ENCODE measurements at places on chromosomes 2 and 18.

DNA sequence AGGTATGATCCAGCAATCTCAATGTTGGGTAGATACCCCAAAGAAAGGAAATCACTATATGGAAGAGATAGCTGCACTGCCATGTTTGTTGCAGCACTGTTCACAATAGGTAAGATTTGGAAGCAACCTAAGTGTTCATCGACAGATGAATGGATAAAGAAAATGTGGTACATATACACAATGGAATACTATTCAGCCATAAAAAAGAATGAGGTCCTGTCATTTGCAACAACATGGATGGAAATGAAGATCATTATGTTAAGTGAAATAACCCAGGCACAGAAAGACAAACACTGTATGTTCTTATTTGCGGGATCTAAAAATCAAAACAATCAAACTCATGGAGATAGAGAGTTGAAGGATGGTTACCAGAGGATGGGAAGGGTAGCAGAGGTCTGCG lies 372.4 kb upstream of the SPRED2 start:
- no peak for DNase-seq

GRCh38 chr2:240985881-240986786 lies 12.3 kb upstream of the SNED1 start:
- DNase-seq, result no peak

DNA sequence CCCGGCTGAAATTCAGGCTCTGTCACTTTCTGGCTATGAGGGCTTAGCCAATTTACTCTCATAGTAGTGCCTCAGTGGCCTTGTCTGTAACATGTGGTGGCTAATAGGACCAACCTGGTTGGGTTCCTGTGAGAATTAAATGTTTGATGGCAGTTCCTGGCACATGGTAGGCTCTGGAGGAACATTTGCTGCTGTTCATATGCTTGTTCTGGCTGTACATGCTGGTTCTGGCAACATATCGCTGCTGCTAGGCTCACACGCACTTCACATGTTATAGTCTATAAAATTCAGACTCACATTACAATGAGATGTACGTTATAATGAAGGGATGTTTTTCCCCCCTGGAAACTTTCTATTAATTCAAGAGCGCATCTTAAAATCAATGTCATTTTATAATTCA lies 417.7 kb upstream of the GYPC start:
- DNase-seq, result no peak

DNA sequence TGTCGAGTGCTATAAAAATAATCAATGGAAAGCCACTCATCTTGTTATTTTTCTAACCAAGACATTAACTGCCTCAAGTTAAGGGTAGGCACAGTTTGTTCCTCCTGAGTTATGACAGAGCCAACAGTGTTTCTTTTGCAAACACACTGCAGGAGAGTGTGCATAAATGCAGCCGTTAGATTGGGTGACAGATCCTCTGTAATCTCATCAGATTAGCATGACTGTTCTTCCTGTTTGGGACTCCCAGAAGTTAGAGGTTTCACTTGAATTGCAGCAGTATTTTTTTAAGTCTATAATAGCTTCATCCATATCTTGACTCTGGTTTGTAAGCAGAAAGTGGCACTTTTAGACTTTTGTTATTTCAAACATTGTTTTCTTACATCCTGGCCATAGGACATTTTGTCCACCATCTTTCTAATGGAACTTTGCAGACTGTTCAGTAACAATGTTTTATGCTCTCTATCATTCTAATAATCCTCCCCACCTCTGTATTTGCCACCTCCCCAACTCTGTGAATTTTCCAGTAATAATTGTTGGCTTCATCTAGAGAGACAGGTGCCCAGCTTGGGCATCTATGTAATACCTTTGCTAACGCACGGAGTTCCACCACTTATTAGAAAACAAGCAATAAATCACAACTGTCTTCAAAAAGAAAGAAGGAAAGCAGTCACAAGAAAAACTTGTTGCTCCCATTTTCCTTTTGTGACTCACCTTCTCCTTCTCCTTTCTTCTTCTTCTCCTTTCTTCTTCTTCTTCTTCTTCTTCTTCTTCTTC lies 560.0 kb downstream of the ADCYAP1 start:
- no peak for DNase-seq

GRCh38 chr2:121018136-121019061 lies 266.6 kb downstream of the TFCP2L1 start:
- DNase-seq, result no peak

DNA sequence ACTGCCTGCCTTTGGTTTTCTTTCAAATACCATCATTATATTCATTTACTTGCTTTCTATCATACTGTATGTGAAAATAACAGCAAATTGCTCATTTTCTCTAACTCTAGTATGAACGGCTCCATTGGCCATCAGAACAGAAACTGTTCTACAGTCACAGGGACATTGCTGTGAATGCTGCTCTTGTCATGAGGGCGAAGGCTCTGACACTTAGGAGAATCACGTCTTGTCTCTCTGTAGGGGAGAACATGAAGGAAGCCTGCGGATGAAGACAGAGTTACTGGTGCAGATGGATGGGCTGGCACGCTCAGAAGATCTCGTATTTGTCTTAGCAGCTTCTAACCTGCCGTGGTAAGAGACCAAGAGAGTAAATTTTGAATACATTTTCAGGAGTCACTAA lies 41.7 kb upstream of the ELOA2 start:
- no peak for DNase-seq

DNA sequence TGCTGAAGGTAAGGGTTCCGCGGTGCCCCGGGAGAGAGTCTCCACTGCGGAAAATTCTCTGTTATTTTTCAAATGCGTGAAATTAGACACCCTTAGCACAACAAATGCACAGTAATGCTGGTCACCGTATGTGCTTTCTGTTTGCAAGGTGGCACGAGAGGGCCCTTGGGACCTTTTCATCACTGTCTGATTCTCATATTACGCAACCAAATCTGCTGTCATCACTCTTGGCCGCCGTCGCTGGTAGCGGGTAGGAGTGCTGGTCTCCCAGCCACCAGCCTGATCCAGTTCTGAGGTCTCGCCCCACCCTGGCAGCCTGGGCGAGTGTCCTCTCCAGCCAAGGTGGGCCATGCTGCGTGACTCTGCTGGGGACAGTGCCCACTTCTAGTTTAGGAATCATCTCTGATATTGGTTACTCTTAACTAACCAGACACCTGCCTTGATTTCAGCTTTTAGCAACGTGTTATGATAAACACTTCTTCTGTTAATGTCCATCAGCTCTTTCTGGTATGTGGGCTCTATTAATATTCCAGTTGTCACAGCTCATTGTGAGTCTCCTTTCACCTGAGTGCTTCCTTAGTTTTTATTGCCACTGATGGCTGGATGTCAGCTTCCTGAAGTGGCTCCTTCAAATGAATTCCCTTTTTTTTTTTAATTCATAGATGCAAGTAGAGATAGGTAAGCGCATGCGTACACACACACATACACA lies 199.4 kb downstream of the GBX2 start:
- peak; percentile 41 for DNase-seq

GRCh38 chr2:162478721-162479129 lies 134.8 kb downstream of the GCA start:
- DNase-seq, result no peak

DNA sequence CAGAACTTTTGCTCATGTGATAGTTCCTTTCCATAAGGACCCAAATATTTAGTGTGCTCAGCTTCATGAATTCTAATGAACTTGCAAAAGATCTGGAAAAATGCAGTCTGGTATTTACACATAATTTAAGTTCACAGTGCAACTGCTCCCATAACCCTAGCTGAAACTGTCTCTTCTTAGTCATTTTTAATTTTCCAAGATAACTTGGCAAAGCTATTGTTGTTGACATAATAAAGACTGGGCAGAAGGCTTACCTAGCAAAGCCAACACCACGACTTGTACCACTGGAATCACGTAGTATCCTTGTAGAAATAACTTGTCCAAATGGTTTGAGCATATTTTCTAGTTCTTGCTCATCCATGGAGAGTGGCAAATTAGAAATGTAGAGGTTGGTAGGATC lies 103.0 kb upstream of the ITGB6 start:
- no peak for DNase-seq

DNA sequence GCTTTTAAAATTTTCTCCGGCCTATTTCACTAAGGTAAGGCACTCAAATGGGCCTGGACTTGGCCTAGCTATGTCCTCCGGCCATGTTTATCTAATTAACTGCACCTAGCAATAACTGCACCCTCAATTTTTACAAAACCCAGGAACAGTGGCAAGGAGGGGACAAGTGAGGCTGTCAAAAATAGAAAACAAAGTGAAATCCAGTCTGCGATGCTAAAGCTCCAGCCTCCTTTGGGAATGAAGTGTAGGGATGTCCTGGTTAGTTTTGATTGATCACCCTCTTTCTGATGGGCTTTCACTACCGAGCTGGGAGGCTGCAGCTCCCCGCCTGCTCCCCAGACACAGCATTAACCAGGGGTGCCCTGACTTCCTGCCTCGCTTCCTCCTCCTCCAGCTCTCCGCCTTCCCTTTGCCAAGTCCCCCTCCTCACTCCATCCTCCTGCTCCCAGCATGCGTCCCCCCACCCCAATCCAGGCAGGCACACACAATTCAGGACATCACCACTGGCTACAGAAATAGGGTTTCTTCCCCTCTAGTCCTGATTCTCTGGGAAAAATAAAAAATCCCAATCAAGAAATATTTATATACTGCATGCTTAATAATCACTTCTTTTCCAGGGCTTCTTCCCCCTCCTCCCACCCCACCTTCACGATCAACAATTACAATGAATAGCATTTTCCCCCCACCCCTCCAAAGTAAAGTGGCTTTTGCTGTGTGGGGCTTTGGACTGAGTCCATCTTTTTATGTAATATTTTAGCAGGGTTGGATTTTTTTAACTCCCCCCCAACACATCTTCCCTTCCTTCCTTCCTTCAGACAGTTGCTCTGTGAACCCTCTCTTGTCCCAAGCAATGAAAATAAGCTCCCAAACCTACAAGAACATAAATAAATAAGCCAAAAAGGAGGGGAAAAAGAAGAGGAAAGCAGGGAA lies 3.3 kb upstream of the POU3F3 start:
- no peak for DNase-seq

All from NCI-H1092 (cell line).